ENCODE measurements at places on chromosomes 3 and 15.

- DNase-seq: no peak
Observed at GRCh38 chr15:36579792-36580431, 486 bp downstream of the CDIN1 start.

DNA sequence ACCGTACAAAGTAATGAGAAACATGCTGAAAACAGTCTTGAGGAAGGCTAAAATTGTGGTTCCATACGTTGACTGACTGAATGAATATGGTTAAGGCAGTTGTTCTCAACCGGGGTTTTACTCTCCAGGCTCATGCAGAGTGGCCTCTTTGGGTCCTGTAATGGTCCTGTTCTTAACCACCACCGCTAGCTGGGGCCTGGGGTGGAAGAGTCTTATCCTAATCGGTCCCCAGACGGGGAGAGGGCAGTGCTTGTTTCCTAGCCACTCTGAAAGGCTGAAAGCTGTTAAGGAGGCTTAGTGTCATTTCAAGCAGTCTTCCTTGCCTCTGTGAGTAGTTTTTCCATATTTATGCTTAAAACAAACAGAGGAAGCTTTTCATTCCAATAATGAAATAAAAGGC is 32.0 kb downstream of the SELENOT start:
- DNase-seq: no peak

DNA sequence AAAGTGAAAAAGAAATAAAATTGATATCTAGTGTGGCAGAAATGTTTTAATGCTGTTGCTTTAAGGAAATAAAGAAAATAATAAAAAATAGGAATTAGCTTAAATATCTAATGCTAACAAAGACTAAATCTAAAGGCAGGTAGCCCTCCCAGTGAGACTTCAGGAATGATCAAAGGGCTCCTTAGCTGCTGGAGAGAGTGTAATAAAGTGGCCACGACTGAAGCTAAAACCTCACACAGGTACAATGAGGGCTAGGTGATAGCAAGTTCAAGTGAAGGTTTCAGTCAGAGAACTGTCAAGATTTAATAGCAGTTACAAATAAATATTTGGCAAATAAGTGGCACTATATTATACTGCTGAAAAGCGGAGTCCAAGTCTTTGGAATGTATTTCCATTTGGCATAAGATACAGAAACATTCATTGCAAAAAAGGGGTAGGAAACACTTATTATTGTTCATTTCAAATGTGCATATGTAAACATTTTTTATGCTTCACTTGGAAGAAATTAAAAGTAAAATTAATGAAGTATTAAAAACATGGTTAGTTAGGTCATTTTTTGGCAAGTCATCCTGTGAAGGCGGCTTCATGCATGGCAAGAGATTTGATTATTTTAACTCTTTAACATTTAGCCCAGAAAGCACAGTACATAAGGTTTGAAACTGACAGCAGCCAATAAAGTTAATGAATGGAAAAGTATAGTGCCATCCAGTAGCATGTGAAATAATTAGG is 168.2 kb downstream of the ECT2 start:
- no peak for DNase-seq

DNA sequence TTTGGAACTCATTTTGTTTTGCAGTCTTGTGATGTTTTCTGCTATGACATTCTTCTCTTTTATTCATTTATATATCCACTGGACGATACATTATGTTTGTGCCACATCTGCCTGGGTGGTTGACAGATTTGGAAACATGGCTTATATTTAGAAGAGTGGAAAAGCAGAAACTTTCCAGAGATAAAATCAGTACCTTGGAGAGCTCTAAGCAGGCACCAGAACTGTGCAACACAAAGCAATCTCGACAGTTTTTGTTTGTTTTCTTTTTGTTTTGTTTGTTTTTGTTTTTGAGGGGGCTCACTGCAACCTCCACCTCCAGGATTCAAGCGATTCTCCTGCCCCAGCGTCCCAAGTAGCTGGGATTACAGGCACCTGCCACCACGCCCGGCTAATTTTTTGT is 45.5 kb downstream of the SYN2 start:
- DNase-seq: no peak

- DNase-seq: no peak
Observed at GRCh38 chr3:177037241-177037640, 160.0 kb downstream of the TBL1XR1 start.

DNA sequence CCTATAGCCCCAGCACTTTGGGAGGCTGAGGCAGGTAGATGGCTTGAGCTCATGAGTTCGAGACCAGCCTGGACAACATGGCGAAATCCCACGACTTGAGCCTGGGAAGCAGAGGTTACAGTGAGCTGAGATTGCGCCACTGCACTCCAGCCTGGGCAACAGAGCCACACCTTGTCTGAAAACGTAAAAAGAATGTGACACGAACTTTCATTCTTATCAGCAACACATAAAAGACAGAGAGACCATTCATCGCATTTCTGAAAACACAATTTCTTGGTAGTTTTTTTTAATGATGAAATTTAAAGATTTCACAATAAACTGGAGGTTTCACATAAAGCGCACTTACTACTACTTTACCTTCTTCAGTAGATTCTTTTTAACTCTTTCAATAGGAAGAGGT is 18.4 kb downstream of the HLTF start:
- DNase-seq: no peak

- no peak for DNase-seq
Observed at GRCh38 chr15:31133890-31134289, 32.4 kb upstream of the TRPM1 start.

Measured in dermis microvascular lymphatic vessel endothelial cell (primary cell).